ENCODE measurements at places on chromosomes 6 and 20. TPM values are rescaled to one million over a fixed set of nuclear protein-coding genes. Genes with fewer than 3 reads are reported as not detected.
A peak's percentile ranks its signal among the peaks of the same experiment; 100 is the strongest.

The SLC35F1 gene
- 0.50 TPM for total RNA-seq

DNA sequence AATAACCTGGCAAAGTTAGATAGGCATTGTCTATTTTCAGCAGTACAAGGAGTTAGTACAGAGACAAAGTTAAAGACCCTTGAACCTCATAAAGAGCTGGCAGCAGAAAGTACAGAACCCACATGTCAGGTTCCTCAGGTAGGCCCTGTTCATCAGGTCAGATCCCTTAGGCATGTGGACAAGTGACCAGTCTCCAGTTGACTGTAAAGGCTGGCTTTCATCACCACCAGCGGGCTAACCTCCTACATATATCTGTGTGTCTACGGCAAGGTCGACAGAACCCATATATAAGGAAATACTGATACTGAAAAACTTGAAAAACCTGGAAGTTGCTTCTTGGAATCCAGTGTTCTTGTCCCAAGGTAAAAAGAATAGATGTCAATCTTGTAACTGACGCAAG is 223.1 kb upstream of the SGK1 start:
- DNase-seq, result no peak

DNA sequence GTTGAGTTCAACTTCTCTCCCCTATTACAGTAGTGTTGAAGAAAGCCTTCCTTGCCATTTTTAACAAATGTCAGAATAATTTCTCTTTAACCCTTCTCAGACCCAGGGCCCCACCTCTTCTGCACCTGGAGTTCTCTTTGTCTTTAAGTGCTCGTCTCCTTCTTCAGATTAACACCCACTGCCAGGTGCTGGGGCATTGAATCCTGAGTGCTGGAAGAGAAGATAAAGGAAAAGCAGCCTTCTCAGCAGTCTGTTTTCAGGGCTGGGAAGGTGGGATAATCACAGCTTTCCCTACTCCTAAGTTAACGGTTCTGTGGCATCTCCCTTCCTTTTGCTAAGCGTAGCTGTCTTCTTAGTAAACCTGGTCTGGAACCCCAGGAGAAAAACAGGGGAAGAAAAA is 114.6 kb upstream of the TAB2 start:
- no peak for DNase-seq

The CAP2 gene
- not detected for total RNA-seq

GRCh38 chr6:1384549-1385128 is 4.7 kb upstream of the FOXF2 start:
- DNase-seq, result no peak

- DNase-seq, result no peak
Measured at GRCh38 chr6:13641315-13641714, 26.2 kb downstream of the NOL7 start.

DNA sequence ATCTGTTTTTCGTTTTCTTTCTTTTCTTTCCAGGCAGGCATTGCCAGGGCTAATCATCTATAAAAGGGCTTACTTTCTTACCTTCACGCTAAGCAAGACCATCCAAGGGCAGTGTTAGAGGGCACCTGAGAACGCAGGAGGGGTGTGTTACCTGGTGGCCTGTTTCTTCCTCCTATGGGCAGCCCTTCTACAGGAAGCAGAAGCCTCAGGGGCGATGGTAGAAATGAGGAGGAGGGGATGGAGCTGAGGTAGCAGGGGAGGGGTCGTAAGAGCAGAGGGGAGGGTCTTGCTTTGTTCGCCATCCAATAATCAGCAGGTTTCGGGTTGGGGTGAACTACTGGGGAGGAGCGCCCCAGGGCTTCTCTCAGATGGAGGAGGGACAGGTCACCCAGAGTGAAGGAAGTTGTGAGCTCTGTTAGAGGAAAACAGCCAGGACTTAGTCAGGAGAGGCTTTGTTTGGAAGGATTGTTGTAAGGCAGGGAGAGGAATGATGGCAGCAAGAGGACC is 1.5 kb upstream of the CCR6 start:
- DNase-seq, result no peak

DNA sequence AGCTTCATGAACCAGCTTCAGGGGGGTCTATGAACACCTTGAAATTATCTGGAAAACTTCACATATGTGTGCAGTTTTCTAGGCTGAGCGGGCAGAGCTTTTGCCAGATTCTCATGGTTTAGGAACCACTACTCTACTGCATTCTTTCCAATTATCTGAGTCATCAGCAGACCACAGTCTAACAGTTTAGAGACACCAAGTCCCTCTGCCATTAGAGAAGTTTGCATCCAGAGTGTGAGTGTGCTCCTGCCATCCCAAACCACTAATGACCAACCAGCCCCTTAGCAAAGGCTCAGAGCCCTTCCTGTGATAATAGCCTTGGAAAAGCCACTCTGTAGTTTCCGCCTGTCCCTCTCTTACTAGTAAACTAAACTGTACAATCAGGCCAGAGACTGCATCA is 96.8 kb downstream of the PHACTR1 start:
- DNase-seq, result no peak

GRCh38 chr6:27505209-27506027 is 32.5 kb upstream of the ZNF184 start:
- DNase-seq, result peak; percentile 41

DNA sequence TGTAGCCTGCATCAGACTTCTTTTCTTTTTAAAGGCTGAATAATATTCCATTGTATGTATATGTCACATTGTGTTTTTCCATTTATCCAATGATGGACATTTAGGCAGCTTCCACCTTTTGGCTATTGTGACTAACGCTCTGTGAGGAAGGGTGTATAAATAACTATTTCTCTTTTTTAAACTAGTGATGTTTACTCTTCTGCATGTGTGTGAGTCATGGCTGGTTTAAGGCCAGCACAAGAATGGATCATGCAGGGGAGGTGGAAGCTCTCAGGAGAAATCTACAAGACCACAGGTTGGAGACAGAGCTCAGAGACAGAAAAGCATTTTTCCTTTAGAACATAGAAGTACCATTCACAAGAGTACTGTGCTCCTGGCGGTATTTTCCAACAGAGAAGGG is 307.2 kb downstream of the SOX4 start:
- no peak for DNase-seq

The OSTM1 gene
- total RNA-seq, result 13.0 TPM

GRCh38 chr6:38571721-38572120 is 68.0 kb downstream of the BTBD9 start:
- no peak for DNase-seq

- no peak for DNase-seq
Measured at GRCh38 chr20:48942730-48943129, 21.2 kb downstream of the ARFGEF2 start.

DNA sequence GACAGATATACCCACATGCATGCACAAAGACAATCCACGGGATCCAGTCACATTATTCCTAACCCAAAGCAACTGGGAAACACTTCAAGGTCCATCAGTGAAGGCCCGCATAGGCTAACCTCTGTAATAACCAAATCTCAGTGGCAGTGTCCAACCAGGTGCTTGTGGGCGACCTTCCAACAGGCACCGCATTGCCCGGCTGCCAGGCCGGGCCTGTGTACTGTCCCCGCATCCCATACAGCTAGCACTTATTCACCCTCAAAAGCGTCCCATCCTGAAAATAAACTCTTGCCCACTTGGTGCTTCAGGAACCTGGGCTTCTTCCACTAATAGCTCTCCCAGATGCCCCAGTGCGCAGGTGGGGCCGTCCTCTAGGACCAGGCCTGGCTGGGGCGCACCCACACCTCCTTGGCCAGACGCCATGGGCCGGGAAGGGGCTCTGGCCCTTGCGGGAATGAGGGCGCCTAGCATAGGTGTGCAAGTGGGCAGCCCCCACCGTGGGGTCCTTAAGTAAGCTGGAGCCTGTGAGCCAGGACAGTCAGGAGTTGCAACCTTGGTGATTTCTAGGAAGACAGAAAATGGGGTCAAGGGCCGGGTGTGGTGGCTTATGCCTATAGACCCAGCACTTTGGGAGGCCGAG is 1.1 kb upstream of the ENTPD6 start:
- no peak for DNase-seq

The BMP5 gene
- total RNA-seq, result not detected

The C20orf204 gene
- 35.6 TPM for total RNA-seq

DNA sequence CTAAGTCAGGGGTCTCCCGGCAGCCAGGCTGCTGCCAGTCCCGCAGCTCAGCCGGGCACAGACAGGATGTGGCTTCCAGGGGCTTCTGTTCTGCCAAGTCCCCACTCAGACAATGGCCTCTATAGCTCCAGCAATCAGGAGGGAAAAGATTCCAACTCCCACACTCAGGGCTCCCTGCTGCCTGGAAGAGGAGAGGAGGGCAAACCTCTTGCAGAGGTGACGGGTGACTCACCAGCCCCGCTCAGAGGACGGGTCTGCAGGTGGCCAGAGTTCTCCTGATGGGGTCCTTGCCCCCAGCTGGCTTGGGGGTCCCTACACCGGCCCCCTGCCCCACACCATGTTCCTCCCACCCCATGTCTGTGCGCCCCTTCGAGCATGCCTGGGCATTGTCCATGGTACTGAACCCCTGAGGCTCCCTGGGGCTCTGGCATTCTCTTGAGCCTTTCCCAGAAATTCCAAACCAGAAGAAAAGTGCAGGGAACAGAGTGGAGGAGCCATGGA is 32.6 kb downstream of the NTSR1 start:
- DNase-seq, result no peak

DNA sequence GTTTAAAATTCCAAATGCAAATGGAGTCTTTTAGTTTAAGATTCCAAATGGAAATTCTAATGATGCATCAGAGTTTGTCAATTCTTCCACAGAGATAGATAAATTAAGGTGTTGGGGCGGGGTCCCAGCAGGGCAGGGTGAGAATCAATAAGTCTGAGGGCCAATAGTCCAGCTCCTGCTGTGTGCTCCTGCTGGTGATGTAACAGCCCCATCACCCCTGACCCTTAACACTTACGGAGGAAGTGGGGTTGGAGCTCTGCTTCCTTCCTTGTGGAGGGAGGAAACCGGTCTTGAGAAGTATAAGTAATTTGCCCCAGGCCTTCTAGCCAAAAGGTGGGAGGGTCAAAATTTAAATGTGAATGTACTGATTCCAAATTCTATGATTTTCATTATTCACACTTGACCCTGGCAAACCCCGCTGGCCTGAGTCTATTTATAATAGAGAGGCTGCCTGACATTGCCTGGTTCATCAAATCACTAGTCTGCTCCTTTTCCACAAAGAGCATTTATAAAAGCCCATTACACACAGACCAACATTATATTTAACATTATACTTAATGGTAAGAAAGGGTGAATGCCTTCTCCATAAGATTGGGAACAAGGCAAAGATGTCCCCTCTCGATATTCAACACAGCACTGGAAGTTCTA is 17.2 kb downstream of the ZBTB2 start:
- no peak for DNase-seq

- DNase-seq, result no peak
Measured at GRCh38 chr6:72922401-72922800, 300.5 kb downstream of the KCNQ5 start.

The CDSN gene
- total RNA-seq, result not detected

The NQO2 gene
- total RNA-seq, result 47.3 TPM

DNA sequence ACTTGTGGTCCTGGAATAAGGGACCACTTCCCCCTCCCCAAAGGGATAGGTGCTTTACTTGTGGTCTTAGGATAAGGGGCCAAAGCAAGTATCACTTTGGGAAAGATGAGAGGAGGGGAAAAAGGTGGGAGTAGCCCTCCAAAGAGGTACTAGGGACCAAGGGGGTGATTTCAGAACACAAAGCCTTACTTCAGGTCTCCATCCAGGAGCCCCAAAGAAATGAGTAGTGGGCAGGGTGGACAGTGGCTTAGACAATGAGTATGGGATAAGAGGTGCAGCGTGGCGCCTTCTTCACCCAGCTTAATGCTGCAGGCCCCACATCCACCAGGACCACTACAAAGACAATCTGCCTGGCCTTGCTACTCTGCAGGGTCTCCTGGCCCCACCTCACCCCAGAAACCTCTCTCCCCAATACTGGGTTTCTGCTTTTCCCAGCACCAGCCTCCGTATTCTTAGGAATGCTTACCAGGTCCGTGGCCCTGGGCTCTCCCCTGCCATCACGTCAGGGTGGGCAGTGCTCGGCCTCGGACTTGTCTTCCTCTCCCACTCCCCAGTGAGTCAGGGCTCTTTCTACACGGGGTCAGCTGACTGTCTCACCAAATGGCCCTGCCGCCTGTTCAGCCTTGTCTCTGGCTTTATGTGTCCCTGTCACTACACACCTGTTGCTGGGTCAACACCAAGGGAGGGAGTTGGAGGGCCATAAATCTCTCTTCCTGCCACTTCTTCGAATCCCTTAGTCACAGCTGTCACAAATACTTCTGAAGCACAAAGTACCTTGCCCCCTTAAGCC is 3.1 kb downstream of the NNAT start:
- no peak for DNase-seq

The UNC5CL gene
- 4.0 TPM for total RNA-seq

The NTSR1 gene
- total RNA-seq, result not detected

GRCh38 chr6:13165502-13166172 is 162.7 kb downstream of the TBC1D7 start:
- no peak for DNase-seq

The RBBP8NL gene
- not detected for total RNA-seq

GRCh38 chr6:106508834-106509233 is 120.5 kb downstream of the RTN4IP1 start:
- DNase-seq, result no peak

The PHACTR1 gene
- total RNA-seq, result 0.16 TPM

- no peak for DNase-seq
Measured at GRCh38 chr6:1485678-1486077, 96.3 kb downstream of the FOXF2 start.

The CFAP206 gene
- total RNA-seq, result not detected

DNA sequence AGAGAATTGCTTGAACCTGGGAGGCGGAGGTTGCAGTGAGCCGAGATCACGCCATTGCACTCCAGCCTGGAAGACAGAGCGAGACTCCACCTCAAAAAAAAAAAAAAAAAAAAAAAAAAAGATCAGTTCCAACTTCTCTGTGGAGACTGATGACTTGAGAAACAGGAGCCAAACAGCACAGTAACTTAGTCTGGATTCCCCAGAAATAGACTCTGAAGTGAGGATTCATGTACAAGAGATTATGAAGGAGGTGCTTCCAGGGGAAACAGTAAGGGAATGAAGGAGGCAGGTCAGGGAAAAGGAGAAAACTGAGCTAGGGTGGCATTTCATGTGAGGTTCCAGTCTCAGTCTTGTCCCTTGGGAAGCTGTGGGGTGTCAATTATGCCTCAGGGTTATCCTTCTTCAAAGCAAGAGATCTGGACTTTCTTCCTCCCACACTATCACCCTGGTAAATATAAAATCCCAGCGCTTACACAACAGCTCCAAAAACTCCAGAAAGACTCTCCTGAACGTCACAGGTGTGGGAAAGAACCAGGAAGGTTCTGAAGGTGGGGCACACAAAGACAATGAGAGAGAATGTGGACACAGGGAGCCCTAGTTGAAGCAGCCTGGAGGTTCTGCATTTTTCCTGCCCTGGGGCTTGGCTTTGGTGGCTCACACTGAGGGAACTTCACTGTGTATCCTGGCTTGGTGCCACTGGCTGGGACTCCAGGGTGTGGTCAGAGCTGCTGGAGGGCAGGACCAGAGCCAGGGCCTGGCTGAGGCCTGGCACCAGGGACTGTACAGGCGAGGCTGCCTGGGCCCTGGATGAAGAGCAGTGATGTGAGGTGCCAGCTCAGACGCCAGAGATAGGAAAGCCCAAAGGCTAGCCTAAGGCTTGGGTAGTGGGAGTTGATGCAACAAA is 46.8 kb downstream of the PCNA start:
- no peak for DNase-seq

The WFDC8 gene
- total RNA-seq, result not detected

- DNase-seq, result no peak
Measured at GRCh38 chr6:165769884-165770283, 106.8 kb upstream of the PDE10A start.

GRCh38 chr6:17971128-17972073 is 16.0 kb downstream of the KIF13A start:
- no peak for DNase-seq

The DEFB132 gene
- total RNA-seq, result not detected

GRCh38 chr6:71091167-71091566 is 134.3 kb upstream of the B3GAT2 start:
- DNase-seq, result no peak

- no peak for DNase-seq
Measured at GRCh38 chr20:18272451-18272850, 15.9 kb upstream of the ZNF133 start.

The KCNK16 gene
- total RNA-seq, result not detected
